ENCODE measurements at places on chromosomes 11 and 22.

GRCh38 chr11:115385226-115385625 is 119.0 kb downstream of the CADM1 start:
- DNase-seq = no peak

GRCh38 chr11:108780119-108780518 is 115.2 kb downstream of the DDX10 start:
- DNase-seq = no peak

DNA sequence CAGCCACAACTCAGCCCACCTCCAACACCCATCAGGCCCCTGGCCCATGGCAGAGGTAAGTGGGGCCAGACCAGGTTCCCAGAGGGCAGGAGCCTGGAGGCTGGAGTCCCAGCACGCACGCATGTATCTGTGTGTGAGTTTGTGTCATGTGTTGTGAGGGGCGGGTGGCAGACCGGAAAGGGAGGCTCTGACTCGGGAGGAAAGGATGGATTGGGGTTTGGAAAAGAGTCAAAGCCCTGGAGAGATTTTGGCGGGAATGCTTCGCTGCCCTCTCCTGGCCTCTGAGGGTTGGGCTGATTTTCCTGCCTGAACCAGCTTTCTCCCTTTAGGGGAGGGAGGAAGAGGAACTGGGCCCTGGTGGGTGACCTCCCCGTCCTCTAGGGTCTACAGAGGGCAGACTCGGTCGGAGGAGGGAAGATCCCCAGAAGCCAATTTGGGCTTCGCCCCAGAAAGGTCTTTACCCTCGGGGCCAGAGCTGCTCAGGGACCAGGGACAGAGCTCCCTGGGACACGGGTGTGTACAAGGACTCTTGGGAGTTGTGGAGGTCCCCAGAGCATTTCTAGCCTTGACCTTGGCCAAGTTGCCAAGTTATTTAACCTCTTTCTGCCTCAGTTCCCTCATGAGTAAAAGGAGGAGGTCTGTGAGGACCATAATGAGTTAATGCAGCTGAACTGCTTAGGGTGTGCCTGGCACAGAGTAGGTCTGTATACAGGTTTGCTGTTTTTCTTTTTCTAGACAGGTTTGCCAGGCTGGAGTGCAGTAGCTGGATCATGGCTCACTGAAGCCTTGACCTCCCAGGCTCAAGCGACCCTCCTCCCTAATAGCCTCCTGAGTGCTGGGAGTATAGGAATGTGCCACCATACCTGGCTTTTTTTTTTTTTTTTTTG is 6.9 kb downstream of the C11orf68 start:
- peak; percentile 42 for DNase-seq

- no peak for DNase-seq
Measured at GRCh38 chr11:106161775-106162634, 84.5 kb downstream of the AASDHPPT start.

- peak; percentile 65 for DNase-seq
Measured at GRCh38 chr22:36461665-36462649, 19.5 kb downstream of the TXN2 start.

- no peak for DNase-seq
Measured at GRCh38 chr22:49881856-49882255, 28.2 kb downstream of the ZBED4 start.

DNA sequence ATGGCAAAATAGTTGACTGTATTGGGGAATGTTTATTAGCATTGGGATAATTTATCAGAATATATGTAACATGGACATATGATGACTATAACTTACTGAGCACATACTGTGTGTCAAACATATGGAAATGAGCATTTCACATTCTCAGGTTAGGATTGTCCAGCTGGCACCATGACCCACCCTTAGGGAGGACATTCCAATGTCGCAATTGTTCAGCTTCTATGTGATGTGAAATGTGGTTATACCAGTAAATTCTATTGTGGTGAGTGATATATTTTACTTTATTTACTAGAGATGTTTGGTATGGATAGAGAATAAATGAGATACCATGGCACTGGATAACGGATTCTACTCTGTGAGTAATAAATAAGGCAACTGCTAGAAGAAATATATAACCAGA is 50.4 kb downstream of the OR4A47 start:
- DNase-seq = no peak

- DNase-seq = no peak
Measured at GRCh38 chr22:48370508-48371325, 1457.0 kb downstream of the BRD1 start.

DNA sequence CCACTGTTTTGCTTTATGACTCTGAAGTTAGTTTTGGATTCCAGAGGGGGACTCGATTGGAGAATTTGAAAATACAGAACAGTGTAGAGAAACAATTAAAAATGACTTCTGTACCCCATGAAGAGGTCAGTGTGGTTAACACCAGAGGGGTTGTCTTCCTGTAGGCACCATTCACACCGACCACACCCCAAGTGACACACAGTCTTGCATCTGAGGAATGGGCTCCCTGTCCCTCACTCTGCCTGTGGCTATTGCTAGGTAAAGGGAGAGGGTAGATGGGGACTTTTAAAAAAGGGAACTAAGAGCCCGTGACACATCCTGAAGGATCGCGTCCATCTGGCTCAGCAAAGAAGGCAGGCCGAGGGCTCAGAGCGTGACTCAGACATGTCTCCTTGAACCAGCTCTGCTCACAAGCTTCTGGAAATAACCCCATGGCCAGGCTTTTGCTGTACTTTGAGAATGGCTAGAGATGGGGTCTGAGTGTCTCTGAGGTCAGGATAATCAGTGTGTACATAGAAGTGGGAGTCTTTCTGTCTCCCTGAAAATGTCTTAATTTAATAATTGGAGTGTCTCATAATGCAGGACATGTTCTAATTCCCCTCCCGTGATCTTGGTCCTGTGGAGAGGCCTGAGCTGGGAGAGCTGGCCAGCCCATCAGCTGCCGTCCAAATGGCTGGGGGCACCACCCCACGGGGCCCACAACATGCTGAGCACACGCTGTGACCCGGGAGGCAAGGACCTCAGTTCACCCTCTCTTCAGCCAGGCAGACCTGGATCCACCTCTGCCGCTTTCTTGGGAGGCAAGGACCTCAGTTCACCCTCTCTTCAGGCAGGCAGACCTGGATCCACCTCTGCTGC is 39.3 kb downstream of the SGSM1 start:
- DNase-seq = no peak

DNA sequence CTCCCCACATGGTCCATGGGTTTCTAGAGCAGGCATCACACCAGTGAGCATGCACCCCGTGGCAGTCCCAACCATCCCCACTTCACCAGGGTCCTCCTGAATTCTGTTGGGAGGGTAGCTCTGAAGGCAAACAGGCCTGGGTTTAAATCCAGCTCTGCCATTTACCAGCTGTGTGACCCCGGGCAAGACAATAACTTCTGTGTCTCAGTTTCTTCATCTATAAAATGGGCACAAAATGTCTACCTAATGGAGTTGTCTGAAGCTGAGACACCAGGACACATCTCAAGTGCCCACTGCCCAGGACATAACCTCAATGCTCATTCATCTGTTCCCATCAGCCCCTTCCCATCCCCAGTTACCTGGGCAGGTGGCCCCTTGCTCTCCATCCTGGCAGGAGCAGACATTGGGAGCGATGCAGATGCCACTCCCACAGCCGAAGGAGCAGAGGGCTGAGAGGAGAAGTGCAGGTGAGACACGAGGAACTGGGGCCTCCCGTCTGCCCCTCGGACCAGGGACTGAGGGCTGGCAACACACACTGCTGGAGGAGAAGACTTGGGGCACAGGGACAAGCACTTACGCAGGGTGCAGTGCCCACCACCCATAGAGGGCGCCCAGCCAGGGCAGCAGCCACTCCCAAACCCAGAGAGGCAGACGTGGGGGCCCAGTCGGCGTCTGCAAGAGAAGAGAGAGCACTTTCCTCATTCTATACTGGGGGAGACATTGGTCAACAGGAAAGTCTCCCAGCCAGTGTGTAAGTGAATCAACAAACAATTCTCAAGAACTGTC is 4.0 kb downstream of the VWCE start:
- no peak for DNase-seq

DNA sequence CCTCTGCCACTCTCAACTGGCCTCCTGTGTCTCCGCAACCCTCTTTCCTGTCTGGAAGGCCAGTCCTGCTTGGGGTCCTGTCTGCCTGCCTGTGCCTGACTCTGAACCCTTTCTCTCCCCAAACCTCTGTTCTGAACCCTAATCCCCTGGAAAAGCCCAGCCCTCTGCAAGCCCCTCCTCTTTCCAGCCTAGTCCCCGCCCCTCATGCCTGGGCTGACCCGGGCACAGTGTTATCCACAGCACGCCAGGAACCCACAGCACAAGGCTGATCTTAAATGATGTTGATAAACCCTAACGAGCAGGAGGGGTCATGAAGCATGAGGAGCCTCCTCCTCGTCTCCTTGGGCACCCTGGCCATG is at the start of gene IFITM10:
Gene IFITM10, minus strand, starts transcription at position 115 of the 359 bp plus-strand sequence. CDS start 153 bp downstream, outside the sequence.
- no peak for DNase-seq

- no peak for DNase-seq
Measured at GRCh38 chr11:37857726-37858125, 1259.7 kb upstream of the RAG2 start.

DNA sequence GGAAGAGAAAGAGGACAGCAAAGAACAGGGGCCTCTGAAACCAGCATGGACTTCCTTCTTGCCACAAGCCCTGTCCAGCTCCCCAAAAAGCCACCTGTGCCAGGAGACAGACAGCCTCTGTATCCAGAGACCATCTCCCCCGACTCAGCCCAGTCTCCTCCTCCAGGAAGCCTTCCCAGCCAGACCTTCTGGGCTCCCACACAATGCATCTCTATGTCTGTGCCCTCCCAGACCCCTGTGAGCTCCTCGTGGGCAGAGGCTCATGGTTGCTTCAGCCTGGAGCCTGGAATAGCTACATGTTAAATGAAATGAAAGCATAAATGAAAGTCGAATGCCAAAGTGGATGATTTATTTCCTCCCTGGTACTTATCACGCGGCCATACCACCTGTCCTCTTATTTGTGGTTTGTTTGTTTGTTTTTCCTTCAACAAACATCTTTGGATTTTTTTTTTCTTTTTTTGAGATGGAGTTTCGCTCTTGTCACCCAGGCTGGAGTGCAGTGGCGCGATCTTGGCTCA is 7.3 kb upstream of the ARAP1 start:
- peak; percentile 54 for DNase-seq

GRCh38 chr11:32310214-32310601 is 125.1 kb downstream of the WT1 start:
- DNase-seq = no peak

GRCh38 chr11:60389279-60389910 is 6.9 kb upstream of the MS4A14 start:
- DNase-seq = no peak

DNA sequence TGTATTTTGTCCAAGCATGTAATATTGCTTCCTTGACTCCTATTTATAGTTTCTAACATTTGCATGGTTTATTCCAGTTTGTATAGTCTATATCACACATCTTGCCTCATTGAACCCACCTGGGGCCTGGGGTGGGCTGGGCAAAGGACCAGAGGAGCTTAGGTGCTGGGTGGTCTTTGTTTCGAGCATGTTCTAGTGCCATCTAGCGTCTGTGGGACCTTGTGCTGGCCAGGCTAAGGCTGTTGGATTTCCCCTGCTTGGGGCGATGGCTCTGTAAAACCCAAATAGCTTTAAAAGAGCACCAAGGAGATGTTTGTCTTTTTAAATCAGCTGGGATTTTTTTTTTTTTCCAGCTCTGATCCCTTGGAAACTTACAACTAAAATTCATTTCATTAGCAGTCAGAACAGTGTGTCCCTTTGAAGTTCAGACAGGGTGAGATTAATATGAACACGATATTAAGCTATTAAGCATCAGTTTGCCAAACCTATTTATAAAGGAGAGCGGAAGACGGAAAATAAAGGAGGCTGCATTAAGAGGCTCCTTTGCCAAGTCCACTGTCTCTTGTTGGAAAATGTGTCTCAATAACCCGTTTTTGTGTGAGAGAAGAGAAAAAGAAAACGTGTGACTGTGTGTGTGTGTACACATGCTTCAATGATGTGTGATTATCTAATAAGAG is 157.4 kb downstream of the COMMD9 start:
- no peak for DNase-seq

DNA sequence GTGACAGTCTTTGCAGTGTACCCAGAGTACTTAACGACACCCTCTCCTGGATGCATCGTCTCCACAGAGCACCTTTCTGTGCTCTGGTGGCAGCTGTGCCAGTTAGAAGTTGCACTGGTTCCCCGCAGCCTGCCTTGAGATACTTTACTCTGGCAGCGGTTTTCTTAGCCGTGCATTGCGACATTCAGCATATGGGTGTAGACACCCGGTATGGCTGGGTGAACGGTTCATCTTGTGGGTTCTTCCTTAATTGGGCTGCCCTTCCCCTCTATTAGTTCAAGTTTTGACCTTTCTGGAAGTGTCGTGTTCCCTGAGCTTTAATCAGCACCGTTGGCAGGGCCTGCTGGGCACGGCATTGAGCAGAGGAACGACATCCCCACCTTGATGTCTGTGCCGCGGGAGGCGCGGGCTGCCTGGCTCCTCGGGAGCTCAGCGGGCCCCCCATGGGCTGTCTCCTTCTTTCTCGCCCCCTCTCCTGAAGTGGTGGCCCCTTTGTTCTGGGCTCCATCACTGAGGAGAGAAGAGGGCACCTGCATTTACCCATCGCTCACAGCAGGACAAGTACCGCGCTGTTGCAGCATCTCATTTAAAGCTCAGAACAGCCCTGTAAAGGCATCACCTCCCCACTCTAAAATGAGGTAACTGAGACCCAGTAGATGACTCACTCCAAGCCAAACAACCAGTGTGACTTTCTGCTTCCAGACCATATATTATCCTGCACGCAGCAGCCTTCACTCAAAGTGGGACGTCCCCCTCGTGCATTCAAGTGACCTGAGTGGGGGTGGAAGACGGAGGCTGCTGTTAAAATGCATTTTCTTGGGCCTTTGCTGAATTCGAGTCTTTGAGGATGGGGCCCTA is 13.3 kb downstream of the FAM83F start:
- DNase-seq = no peak

GRCh38 chr11:36354221-36355003 is 58.3 kb downstream of the PRR5L start:
- no peak for DNase-seq

DNA sequence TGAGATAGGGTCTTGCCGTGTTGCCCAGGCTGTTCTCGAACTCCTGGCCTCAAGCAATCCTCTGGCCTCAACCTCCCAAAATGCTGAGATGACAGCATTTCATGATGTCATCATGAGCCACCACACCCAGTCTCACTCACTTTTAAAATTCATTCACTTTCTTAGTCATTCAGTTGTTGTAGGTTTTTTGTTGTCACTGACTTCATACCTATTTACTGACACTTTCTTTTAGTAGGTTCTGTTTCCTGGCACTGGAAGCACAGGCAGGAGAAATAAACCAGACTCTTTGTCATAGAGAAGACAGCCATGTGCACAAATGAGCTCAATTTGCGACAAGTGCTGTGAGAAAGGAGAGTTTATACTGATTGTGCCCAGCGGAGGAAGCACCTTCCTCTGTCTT is 10.5 kb downstream of the ART5 start:
- DNase-seq = no peak

DNA sequence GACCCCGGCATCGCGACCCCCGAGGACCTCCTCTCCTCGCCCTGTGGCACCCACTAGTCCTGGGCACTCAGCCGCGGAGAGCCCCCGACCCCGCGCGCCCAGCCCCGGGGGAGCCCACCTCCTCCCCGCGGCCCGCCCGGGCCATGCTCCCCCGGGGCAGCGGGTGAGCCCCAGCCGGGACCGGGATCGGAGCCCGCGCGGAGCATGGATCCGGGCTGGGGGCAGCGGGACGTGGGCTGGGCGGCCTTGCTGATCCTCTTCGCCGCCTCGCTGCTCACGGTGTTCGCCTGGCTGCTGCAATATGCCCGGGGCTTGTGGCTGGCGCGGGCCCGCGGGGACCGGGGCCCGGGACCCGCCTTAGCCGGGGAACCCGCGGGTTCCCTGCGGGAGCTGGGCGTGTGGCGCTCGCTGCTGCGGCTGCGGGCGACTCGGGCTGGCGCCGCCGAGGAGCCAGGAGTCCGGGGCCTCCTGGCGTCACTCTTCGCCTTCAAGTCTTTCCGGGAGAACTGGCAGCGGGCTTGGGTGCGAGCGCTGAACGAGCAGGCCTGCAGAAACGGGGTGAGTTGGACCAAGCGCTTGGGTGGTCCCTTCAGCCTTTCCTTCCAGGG is 498 bp downstream of the C2CD2L start:
- no peak for DNase-seq
